ENCODE measurements at places on chromosomes 5 and 9.

GRCh38 chr5:149418910-149419531 lies 39.9 kb upstream of the IL17B start:
- no peak for DNase-seq

DNA sequence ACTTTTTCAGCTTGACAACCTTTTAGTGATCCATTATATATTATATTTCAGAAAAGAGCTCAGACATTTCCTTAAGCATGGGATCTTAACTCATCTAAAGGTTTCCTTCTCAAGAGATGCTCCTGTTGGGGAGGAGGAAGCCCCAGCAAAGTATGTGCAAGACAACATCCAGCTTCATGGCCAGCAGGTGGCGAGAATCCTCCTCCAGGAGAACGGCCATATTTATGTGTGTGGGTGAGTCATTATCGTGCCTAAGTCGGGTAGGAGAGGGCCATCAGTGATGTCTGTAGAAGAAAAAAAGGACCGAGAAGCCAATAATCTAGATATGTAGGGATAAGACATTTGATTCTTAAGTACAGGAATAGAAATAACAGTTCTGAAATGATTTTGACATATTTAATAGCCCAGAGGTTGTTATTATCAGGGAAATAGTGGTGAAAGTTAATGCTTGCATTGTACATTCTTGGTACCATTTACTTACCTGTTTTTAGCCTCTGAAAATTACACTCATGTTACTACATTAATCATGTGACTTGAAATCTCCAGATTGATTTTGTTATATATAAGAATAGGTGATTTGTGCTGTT lies 28.2 kb downstream of the MTRR start:
- no peak for DNase-seq

DNA sequence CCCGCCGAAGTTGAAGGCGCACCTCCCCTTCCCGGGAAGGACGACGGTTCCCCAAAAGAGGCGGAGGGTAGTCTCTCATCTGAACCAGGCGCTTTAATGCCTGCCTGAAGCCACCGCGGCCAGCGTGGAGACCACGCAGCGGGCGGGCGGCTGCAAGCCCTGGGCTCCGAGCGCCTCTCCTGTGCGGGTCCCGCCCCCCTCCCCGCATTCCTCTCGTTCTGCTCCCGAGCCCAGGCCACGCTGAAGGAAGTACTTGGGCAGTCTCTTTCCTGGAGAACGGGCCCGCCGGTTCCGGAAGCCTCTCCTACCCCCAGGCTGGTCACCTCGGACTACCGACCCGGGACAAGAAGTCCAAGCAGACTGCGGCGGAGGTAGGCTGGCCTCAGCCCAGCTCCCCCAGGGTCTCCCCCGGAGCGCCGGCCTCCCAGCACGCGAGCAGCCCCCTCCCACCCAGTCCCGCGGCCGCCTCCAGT lies 571 bp downstream of the PPIC start:
- no peak for DNase-seq

- DNase-seq = no peak
Observed at GRCh38 chr5:158022837-158023236, 163.9 kb upstream of the CLINT1 start.

- no peak for DNase-seq
Observed at GRCh38 chr5:61256474-61256873, 75.6 kb upstream of the ZSWIM6 start.

DNA sequence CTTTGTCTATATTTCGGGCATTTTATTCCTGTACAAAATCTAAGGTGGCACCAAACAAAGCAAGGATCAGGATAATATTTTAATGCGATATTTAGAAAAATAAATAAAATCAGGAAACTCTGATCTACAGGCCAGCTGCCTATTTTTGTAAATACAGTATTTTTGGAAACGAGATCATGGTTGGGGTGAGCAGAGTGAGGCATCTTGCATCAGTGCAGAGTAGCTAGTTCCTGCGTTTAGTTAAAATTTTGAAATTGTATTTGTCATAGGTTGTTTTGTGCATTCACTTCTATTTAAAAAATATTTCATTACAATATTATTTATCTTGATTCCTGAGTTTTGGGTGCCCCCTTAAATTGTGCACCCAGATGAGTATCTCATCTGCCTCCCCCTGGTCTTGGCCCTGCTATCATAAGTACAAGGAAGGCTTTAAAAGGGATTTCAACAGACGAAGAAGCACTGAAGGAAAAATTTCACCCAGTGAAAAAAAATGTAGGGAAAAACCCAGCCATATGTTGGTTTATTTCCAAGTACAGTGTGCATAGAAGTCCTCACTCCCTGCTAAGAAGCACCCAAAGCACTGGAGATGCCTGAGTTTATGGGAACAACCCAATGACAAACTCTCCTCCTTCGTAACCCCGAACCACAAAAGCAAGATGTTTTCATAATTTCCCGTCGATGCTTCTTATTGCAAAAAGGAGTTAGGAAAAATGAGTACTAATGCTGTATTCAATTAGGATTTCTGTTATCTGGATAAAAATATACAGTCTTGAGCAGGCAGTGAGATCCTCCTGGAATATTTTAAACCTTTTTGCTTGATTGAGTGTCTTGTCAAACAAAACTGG lies 304.7 kb upstream of the CLINT1 start:
- no peak for DNase-seq

- DNase-seq = no peak
Observed at GRCh38 chr9:134136118-134136995, 475 bp downstream of the WDR5 start.

DNA sequence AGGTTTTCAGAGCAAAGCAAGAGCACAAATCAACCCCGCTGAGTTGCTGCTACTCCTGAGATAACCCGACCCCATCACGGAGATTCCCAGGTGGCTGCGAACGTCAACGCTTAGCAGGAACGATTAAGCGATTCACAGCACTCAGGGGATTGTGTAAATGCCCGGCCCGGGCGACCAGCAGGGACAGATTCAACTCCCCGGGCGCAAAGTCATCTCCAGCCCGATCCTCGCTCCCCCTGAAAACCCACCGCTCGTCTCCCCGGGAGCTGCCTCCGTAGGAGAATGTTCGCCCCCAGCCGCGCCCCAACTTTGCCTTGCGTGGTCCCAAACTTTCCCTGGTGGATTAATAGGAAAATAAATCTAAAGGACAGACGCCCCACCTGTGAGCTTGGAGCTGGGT lies 685 bp downstream of the SLC24A2 start:
- no peak for DNase-seq

- peak; percentile 21 for DNase-seq
Observed at GRCh38 chr5:95620030-95620869, at the start of gene GPR150. Gene GPR150 (plus strand): TSS chr5:95620087. CDS start chr5:95620276, 189 bp downstream.

DNA sequence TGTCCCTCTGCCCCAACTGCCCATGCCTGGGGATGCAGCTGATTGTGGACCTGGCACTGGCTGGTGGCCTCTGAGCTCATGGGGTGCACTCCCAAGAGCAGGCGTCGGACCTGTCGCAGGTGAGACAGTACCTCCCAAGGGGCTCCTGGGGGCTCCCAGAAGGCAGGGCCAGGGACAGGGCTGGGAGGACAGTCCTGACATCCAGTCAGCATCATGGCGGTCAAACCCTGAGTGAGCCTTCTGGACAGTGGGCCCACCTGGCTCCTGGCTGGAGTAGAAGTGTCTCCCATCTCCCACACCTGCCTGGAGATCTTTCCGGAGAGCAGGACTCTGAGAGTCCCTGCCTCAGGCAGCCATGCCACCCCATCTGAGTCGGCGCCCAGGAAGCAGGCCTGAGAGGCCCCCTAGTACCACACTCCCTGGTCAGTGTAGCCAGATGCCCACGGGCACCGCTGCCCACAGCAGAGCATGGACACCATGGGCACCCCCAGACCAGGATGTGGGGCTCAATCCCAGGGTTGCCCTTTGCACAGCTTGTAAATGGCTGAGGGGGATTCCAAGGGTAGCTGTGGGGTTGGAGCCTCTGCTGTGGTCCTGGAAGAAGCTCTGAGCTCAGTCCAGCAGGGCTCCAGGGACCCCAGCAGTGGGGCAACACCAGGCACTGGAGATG lies 6.6 kb downstream of the LCN9 start:
- DNase-seq = no peak

- DNase-seq = no peak
Observed at GRCh38 chr5:125455041-125455440, 708.6 kb upstream of the ZNF608 start.

GRCh38 chr9:35808433-35808832 lies 3.6 kb downstream of the SPAG8 start:
- DNase-seq = no peak

GRCh38 chr5:170748951-170749471 lies 34.5 kb upstream of the GABRP start:
- DNase-seq = no peak

DNA sequence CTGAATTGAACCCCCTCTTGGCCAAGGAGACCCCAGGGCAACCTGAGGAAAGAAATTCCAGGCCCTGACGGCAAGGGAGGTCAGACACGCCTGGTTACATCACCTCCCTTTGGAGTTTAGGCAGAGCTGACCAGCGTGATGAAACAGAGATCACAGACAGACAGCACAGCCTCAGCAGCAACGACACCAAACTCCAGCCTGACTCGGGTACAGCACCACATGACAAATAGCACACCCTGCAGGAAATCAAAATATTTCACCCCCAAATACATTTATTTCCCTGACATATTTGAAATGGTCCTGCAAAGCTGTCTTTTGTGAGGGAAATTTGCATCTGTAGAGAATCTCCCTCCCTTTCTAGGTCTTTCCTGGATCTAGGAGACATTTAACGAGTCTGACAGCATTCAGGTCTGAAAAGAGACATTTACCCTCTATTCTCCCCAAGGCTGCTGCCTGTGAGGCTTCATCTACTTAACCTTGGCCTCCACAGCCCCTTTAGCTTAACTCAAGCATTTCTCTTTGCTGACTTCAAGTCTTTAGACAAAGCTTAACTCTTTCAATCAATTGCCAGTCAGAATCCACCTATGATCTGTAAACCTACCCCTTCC lies 2.6 kb downstream of the QSOX2 start:
- no peak for DNase-seq

GRCh38 chr5:112413611-112414010 lies 5.5 kb downstream of the EPB41L4A start:
- no peak for DNase-seq

GRCh38 chr5:132076983-132077382 lies 3.4 kb downstream of the CSF2 start:
- no peak for DNase-seq

- no peak for DNase-seq
Observed at GRCh38 chr5:153496835-153497234, 6.4 kb downstream of the GRIA1 start.

GRCh38 chr5:38790268-38790667 lies 55.5 kb upstream of the OSMR start:
- DNase-seq = no peak

- no peak for DNase-seq
Observed at GRCh38 chr5:115377468-115378217, 81.2 kb upstream of the CCDC112 start.
